GM04503 (cell line): ENCODE measurements at places on chromosomes 7 and 10.

GRCh38 chr7:67947646-67948045, 951.0 kb downstream of the TYW1 start:
- DNase-seq: no peak

GRCh38 chr10:77160679-77161078, 476.9 kb downstream of the KCNMA1 start:
- peak; percentile 49 for DNase-seq

- DNase-seq: no peak
These were observed 139.2 kb upstream of the CCDC6 start for GRCh38 chr10:60045571-60045970.

DNA sequence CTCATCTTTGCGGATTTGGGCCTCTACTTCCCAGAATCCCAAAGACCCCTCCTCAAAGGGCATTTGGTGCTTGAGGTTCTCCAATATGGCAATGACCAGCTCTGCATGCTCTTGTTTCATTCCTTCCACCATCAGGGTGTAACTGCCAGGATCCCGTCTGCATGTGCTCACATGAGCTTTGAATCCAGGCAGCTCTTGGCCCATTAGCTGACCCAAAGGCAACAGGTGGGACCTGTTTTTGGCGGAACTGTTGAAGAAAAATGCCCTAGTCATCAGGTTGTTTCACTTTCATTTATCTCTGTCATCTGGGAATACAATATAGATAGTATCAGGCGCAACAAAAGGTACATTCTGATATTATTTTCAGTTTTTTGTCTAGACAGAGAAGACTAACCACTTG, 159.1 kb upstream of the TCF7L2 start:
- no peak for DNase-seq

GRCh38 chr7:66507764-66508296, 120.9 kb upstream of the KCTD7 start:
- no peak for DNase-seq

DNA sequence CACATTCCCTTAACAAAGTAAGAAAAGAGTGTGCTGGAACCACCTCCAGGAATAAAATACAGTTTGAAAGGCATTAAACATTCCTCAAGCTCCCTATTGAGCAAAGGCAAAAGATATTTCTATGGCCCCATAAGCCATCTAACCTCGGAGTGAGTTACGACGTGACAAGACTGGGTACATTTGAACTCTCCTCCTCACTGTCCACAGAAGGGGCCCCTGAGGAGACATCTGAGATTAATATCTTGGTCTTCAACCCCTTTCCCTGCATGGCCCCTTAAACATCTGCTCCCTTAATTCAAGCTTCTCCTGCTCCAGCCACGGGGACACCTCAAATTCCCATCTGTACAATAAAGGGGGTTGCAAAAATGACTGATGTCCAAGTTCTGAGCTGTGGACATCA, 526 bp downstream of the GIMAP1 start:
- DNase-seq: no peak

GRCh38 chr7:106419455-106420182, 134.8 kb upstream of the NAMPT start:
- no peak for DNase-seq

- no peak for DNase-seq
These were observed 34.2 kb upstream of the ZNRF2 start for GRCh38 chr7:30249986-30250774.

GRCh38 chr10:26216585-26217395, at the start of gene GAD2:
GAD2 (plus strand) TSS chr10:26216774; CDS start chr10:26216810, 36 bp downstream.
- no peak for DNase-seq

DNA sequence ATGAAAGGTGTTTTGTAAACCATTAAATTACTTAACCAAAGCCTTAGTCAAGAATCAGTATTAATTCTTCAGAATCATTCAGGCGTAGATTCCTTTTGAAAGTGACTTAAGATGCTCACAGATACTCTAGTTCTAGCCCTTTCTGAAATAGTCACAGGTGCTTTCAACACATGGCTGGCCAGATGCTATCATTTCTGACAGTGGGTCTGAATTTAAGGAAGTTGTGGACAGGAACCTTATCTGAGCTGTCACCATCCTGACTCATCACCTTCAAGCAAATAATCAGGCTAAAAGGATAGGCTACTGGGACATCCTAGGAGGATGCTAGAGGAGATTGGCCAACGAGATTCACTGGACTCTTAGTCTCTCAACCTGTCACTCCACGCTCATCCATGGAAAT, 501.5 kb downstream of the LRMDA start:
- no peak for DNase-seq

GRCh38 chr10:28873540-28873939, 196.2 kb downstream of the BAMBI start:
- no peak for DNase-seq

- no peak for DNase-seq
These were observed 29.4 kb upstream of the LYZL1 start for GRCh38 chr10:29259498-29259897.
